ENCODE measurements at places on chromosomes 12 and 14. TPM values are rescaled to one million over a fixed set of nuclear protein-coding genes. Genes with fewer than 3 reads are reported as not detected.
A peak's percentile ranks its signal among the peaks of the same experiment; 100 is the strongest.

The POLE2 gene
- 4.1 TPM for total RNA-seq

The PLBD2 gene
- total RNA-seq = 15.5 TPM

The HVCN1 gene
- 12.5 TPM for total RNA-seq

The PLXNC1 gene
- total RNA-seq = 22.0 TPM

The SPIC gene
- total RNA-seq = not detected

The LRRK2 gene
- 3.3 TPM for total RNA-seq

The GZMH gene
- 236 TPM for total RNA-seq

The A2M gene
- not detected for total RNA-seq

The TRHDE gene
- total RNA-seq = 0.33 TPM

The CYP27B1 gene
- total RNA-seq = 1.7 TPM

The ASB2 gene
- total RNA-seq = 4.8 TPM

The RHOJ gene
- total RNA-seq = not detected

The TSPAN11 gene
- not detected for total RNA-seq

The HOTAIR gene
- not detected for total RNA-seq

DNA sequence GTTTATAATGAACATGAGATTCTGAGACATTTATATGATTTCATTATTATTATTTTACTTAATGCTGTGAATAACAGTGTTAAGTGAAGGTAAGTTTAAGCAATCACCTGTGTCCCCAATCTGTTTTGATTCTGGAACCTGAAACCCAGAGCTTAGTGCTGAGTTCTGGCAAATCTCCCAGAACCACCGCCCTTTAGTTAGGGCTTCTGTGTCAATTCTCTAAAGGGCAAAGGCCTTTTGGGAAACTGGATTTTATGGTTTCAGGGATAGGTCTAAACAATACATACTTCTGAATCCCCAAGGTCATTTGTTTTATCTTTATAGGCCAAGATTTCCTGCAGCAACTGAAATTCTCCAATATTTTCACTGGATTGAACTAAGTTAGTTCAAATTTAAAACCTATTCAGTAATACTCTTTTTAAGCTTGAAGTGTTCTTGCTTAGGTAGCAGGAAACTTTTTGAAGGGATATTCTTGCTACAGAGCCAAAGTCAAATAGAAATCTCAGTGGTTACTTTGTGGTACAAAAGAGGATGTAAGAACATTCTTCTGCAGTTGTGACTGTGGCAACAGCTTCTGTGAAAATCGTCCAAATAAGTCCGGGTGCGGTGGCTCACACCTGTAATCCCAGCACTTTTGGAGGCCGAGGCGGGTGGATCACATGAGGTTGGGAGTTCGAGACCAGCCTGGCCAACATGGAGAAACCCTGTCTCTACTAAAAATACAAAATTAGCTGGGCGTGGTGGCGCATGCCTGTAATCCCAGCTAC lies 10.0 kb upstream of the PKP2 start:
- DNase-seq = no peak

- no peak for DNase-seq
These were observed 43.6 kb upstream of the LHX5 start for GRCh38 chr12:113515082-113515856.

DNA sequence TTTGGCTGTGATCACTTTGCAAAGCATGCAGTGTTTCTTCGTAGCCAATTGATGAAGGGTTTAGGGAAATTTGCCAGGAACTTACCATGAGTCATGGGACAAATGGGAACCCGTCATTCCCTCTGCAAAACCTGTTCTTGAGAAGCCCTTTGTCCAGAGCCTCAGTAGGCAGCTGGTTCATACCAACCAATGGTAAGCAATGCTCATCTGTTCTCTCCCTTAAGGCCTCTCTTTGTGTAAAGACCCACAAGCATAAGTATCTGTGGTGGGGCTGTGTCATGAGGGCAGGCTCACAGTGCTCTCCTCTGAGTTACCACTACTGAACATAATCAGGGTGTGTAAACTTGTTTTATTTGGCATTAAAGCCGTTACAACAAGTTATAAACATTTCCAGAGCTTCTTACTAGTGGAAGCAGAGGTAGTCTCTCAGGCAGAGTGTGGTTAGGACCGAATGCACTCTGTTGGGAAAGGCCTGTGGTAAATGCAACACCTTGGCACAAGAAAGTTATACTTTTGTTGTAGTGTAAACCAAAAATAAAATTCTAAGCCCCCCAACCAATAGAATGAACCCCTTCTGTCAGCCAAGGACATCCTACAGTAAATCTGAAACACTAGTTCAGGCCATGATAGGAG lies 119.8 kb downstream of the SINHCAF start:
- no peak for DNase-seq

- DNase-seq = no peak
These were observed 727.1 kb upstream of the TBX3 start for GRCh38 chr12:115411121-115411520.

GRCh38 chr14:33052943-33053342 lies 114.3 kb downstream of the NPAS3 start:
- DNase-seq = no peak

GRCh38 chr12:38389614-38390013 lies 73.0 kb downstream of the ALG10B start:
- no peak for DNase-seq

DNA sequence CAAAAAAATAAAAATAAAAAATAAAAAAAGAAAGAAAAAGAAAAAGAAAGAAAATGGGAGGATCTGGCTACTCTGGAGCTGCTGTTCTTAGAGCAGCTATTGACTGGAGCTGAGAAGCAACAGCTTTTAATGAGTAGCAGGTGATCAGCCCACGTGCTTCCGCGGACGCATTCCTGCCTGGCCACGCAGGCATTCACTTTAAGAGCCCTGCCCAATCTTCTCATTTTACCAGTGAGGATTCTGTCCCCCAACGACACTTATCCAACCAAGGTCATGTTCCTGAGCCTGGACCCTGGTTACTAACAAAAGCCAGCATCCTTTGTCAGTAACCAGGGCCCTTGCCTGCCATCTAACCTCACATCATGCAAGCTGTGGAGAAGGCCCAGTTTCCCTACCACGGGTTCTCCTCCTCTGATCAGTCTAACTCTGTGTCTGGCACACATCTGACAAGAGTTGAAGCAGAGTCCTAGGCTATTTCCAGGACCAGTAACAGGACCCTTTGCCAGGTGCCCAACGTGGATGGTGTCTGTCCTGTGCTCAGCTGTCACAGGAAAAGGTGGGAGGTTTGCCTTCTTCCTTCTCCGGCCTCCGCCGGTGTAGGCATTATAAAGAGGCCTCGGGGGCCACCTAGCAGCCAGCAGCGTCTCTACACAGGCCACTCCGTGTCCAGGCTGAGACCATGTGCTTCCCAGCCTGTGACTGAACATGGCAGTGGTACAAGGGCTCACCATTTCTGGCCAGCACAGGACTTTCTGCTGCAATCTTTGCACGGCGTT lies 60.9 kb upstream of the GPATCH2L start:
- DNase-seq = no peak

DNA sequence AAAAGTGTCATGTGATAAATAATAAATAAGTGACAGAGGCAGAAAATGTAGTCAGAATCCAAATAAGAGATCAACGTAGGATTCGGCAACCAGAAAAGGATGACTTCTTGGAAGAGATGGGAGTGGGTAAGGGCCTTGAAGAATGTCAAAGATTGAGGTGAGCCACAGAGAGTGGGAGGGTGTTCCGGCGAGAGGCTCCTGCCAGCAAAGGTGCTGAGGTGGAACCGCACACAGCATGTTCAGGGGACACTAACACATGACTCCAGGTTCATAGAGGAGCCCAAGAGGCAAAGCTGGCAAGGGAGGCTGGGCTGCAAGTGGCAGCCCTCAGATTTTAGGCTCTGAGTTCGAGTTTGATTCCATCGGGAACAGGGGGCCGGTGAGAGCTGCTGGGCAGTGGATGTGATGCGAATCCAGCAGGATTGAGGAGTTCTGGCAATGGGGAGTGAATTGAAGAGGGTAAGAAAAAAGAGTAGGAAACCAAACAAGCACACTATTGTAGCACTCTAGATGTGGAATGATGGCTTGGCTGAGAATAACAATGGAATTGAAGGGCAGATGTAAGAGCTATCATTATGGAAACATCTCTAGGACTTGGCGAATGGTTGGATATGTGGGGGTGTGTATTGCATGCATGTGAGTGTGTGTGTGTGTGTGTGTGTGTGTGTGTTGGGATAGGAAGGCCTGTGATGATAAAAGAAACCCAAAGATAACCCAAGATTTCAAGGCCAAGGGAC lies 36.5 kb downstream of the LRRC74A start:
- no peak for DNase-seq

- no peak for DNase-seq
These were observed 97.9 kb upstream of the RESF1 start for GRCh38 chr12:31861360-31861759.

DNA sequence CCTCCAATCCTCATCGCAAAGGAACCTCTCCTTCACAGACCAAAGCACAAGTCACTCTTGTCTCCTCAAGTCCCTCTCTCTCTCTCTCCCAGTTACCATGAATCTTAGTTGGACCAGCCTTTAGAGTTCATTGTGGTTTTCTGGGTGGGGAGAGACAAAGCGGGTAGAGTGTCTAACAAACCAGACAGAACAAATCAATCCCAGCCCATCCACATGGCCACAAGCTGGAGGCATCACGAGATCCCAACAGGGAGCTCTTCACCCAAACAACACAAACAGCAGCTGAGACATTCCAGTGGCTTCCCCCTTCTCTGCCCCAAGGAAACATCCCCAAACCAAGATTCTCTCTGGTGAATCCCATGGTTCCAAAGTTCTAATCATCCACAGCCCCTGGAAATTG lies 22.4 kb downstream of the ACTN1 start:
- no peak for DNase-seq

DNA sequence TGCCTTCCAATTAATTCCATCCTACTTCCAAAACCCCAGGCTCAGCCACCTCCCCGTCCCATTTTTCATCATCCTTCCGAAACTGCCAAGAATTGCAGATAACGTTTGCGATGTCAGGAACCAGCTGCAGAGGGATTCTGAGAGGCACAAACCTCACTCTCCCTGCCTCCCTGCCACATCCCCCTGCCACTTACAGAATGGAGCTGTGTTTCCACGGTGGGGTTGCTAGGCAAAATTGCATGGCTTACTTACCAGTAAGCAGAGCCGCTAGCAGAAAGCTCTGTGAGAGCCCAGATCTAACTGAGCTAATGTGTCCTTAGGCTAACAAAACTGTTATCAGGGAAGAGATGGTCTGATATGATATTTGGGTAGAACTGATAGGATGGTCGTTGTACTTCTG lies 127.4 kb downstream of the KCNK10 start:
- no peak for DNase-seq

DNA sequence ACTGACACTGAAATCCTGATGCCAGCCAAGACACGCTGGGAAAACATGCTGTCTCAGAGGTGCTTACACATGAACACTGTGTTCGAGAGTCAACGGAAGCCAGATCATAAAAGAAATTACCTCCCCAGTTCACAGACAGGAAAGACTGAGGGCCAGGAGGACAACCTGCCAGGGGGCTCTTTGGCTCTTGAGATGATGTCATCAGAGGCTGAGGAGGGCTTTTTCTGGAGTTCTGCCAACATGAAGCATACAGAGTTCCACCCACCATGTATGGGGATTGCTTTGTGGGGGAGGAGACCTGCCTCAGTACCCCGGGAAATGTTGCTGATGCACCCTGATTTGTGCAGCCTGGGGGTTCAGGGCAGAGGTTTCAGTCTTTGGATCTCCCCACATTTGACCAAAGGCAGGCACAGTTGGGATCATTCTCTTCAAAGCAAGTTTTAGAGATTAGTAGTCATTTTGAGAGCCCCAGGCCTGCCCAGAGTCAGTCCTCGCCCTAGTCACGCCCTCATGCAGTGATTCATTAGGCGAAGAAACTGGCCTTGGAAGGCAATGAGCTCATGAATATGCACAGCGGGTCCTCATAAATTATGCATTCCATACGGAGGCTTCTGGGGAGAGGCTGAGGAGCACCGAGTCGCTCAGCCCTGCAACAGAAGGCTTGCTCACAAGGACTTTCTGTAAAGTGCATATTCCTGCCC lies 34.9 kb upstream of the EML1 start:
- no peak for DNase-seq

DNA sequence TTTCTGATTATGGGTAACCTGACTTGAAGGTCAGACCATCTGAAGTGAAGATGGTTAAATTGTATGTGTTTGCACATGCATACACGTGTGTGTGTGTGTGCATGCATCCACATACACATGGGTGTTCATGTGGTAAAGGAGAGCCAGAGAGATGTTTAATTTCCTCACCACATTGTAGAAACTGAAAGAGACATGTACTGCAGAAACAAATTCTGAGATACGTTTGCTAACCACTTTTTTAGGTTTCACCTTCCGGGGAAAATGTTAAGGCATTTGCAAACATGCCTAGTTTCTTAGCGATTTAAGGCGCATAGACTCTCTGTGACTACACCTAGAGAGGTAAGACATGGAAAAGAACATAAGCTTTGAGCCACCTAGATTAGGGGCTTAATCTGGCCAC lies 362.9 kb downstream of the RAD51B start:
- DNase-seq = peak; percentile 12

- DNase-seq = no peak
These were observed 4.4 kb upstream of the C14orf39 start for GRCh38 chr14:60490270-60490669.

DNA sequence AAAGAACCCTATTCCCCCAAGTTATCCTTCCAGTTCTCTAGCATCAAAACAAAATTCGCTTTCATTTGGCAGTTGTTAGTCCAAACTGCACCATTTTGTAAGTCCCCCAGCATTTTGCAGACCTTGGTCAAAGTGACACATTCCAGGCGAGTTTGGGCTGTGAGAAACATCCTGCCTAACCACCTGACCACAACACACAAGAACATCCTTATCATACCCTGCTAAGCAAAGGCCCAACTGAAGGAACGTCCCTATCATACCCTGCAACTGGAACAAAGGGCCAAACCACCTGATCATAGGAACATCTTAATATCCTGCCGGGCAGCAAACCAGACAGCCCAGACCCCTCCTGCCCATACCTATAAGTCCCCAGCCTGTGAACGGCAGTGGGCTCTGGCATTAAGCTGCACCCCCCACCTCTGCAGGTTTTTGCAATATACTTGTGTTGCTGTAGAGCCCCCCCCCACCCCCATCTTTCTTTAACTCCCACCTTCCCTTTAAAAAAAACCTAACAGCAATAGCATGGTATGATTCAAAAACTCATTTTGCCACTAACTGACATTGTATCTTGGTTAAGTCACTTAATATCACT lies 2.7 kb downstream of the PCNX4 start:
- peak; percentile 20 for DNase-seq

- no peak for DNase-seq
These were observed 5.1 kb upstream of the MIS18BP1 start for GRCh38 chr14:45258073-45258472.

DNA sequence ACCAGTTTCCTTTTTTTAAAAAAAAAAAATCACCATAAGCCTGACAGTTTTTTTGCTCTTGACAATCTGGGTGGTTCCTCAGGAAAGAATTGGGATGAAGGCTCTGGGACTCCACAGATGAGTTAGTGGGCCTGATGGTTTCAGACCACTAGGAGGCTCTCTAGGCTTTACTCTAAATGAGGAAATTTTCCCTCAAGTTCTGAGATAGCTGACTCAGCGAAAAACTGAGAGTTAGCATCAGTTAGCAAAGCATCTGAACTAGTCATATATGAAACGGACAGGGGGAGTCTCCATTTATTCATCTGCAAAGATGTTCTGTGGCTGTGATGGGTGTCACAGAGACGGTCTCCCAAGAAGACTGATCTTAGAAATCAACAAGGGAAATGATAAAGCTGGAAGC lies 314.3 kb upstream of the OR4E1 start:
- DNase-seq = peak; percentile 56

Measured in natural killer cell (primary cell).